ENCODE measurements at places on chromosomes 7 and 10.

- DNase-seq, result peak; percentile 7
Measured at GRCh38 chr7:11213266-11213665, 239.6 kb downstream of the PHF14 start.

GRCh38 chr7:33286501-33286900 is 157.1 kb downstream of the BBS9 start:
- no peak for DNase-seq

DNA sequence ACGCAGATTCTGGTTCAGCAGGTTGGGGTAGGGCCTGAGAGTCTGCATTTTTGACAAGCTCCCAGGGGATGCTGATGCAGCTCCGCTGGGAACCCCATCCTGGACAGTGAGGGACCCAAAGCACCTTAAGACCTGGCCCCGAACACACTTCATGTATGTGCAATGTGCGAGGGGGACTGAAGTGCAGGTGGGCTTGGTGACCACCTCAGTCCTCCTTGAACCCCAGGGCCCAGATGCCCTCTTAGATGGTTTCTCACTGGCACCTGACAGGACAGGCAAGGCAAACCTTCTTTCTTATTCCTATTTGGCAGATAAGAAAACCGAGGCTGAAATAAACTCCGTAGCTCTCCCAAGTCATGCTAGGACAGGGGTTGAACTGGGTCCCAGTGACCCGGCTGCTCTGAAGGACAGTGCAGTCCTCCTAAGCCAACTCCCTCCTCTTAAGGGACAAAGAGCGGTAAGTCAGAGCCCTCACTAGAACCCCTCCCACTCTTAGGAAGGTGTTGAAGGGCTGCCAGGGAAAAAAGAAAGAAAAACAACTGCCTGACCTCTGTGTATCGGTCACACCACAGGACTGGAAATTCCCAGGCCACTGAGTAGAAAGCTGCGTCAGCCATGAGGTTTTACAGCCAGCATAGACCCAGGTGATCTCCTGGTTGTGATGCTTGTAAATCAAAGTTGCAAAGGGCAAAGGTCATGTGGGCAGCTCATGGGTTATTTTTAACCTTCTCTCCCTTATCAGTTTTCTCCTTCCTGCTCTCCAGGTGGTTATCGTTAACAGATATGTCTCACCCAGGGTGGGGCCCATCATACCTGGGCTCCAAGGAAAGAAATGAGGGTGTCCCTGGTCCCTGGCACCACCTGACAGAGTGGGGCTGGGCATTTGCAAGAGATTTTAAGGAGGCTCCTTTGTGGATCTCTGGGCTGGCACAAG is 90.9 kb upstream of the SMNDC1 start:
- DNase-seq, result no peak

DNA sequence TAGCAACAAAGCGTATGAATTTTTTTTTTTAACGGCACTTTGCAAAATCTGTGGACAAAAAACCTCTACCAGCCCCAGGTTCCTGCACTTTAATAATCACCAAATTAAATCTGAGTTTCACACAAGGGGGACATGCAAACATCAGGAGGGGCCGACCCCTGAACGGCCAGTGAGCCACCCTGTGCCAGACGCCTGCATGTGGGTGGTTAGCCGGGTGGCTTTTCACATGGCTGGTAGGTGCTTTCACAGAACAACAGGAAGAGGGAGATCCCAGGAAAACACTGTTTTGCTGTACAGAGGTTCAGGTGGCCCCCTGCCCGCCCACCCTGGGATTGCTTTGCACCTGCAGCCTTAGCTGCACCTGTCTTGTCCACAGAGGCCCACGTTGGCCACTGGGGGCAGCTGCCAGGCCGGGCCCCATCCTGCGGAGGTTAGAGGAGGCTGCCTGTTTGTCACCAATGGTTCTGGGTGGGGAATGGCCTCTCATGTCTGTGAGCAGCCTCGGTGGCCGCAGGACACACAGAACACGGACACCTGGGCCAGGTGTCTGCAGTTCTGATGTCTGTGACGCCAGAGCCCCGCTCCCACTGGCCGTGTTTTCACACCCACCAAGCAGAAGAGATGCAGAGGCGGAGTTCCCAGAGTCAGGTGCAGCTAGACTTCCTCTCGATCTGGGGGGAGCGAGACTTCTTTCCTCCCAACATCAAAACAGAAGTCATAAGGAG is 107.7 kb downstream of the FAM53B start:
- DNase-seq, result no peak

DNA sequence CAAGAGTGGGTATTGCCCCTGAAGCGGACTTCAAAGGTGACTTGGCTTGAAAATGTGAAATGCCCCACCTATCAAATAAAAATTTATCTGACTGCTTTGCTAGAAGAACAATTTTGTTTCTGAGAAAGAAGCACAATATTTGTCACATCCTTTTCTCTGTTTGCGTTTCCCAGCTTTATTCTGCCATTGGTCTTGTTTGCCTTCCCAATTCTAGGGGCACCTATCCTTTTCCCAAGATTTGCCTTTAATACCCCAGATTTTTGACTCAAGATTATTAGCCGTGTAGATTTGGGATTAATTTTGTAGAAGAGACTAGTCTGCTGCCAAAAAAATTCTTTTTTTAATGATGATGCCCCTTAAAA is 110.2 kb upstream of the LRGUK start:
- no peak for DNase-seq

DNA sequence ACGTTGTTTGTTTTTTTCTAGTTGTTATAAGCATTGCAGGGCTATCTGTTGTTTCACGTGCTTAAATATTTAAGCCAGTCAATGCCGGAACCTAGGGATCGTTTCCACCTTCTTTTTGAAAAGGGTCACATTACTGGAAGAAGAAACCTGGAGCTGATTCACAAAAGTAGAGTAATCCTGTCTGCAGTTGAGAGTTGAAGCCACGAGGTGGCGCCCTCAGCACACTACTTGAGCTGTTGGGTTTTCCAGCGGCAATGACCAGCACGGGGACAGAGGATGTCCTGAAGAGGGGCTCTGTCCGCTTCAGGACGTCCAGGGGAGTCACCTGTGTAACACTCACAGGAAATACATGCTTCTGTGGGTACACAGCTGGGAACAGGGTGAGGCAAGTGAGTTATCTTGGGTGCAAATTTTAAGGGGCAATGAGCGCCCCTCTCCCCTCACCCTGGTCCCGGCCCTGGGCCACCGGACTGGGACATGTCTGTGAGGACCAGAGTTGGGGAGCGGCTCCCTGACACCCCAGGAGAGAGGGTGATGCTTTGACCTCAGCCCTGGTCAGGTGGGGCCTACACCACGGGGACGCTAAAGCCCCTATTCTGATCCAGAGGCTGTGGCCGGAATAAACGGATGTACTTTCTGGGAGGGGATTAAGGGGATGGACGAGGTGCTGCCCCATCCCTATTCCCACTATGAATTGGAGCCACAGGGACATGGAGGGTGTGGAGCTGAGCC is 26.3 kb upstream of the WDFY4 start:
- peak; percentile 83 for DNase-seq

- DNase-seq, result no peak
Measured at GRCh38 chr10:110512461-110513187, 14.9 kb downstream of the DUSP5 start.

DNA sequence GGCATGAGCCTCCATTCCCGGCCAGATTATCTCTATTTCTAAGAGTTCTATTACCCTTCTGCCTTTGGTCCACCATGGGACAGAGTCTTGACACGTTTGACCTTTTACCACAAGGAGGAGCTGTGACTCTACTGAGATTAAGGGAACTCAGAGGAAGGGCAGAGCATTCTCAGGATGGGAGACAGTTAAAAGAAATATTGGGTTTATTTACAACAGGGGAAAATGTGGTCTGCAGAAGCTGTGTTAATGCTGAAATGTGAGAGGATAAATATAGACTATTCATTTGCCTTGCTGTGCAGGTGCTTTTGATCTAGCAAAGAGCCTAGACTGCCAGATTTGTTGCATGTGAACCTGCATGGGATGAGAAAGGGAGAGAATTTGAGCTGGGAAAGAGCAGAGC is 45.8 kb upstream of the PRSS58 start:
- DNase-seq, result peak; percentile 78

GRCh38 chr7:43766564-43766963 is 8.1 kb downstream of the BLVRA start:
- DNase-seq, result peak; percentile 87

- peak; percentile 87 for DNase-seq
Measured at GRCh38 chr7:112898432-112899290, 108.5 kb upstream of the TMEM168 start.

- peak; percentile 9 for DNase-seq
Measured at GRCh38 chr10:91762878-91763277, 35.3 kb upstream of the TNKS2 start.

GRCh38 chr7:106561151-106561550 is 99.8 kb downstream of the CCDC71L start:
- DNase-seq, result no peak

All from hematopoietic multipotent progenitor cell treated with erythropoietin and hydrocortisone succinate and interleukin-3 and kit ligand, for 6 days (in vitro differentiated cells).